ENCODE measurements at places on chromosomes 6 and 20. TPM values are rescaled to one million over a fixed set of nuclear protein-coding genes. Genes with fewer than 3 reads are reported as not detected.

DNA sequence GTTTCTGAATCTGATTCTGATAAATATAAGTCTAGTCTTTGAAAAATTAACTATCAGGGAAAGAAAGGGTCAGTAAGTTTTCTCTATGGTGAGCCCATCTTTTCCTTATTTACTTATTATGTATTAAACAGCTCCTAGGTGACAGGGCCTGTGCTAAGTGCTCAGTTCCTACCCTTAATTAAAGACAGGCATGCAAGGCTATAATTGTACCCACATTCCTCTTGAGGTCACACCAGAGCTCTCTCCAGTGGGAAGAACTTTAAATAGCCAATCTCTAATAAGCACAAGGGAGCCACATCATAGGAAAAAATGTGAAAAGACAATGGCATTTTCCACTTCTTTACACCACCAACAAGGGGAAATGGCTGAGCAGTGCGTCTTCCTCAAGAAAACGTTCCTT lies 421.8 kb upstream of the SLC35B3 start:
- H3K4me3 ChIP-seq: no peak overlapping the region
- no peaks in the 10 kb centered on the region for H3K4me1 ChIP-seq
- no peaks in the 10 kb centered on the region for H3K36me3 ChIP-seq
- H3K27ac ChIP-seq: no peak overlapping the region
- H3K27me3 ChIP-seq: no peaks in the 10 kb centered on the region

DNA sequence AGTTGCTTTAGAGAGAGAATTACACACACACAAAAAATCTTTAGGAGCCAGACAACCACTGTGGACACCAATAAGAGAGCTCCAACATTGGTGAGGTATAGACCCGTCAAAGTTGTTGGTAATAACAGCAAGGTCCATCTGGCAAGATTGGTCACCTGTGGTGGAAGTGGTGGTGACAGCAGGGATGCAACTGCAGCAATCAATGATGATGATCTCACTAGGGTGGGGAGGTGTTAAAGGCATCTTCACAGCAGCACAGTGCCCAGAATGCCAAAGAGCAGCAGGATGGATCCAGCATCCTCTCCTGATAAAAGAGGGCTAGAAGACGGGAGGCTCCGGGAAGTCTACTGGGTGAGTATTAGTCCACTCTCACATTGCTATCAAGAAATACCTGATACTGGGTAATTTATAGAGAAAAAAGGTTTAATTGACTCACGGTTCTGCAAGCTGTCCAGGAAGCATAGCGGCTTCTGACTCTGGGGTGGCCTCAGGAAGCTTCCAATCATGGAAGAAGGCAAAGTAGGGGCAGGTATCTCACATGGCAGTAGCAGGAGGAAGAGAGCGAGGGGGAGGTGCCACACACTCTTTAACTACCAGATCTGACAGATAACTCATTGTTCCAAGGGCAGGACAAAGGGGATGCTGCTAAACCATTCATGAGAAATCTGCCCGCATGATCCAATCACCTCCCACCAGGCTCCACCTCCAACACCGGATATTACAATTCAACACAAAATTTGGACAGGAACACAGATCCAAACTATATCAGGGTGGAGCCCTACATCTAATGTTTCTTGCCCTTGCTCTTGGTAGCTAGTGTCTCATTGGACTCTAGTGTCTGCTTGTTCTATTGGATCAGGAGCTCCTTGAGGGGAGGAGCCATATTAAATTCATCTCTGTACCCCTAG lies 48.9 kb downstream of the KLHL31 start:
- DNase-seq: peak; percentile 50
- no peaks in the 10 kb centered on the region for H3K36me3 ChIP-seq
- no peak overlapping the region for H3K27ac ChIP-seq
- no peaks in the 10 kb centered on the region for H3K27me3 ChIP-seq

DNA sequence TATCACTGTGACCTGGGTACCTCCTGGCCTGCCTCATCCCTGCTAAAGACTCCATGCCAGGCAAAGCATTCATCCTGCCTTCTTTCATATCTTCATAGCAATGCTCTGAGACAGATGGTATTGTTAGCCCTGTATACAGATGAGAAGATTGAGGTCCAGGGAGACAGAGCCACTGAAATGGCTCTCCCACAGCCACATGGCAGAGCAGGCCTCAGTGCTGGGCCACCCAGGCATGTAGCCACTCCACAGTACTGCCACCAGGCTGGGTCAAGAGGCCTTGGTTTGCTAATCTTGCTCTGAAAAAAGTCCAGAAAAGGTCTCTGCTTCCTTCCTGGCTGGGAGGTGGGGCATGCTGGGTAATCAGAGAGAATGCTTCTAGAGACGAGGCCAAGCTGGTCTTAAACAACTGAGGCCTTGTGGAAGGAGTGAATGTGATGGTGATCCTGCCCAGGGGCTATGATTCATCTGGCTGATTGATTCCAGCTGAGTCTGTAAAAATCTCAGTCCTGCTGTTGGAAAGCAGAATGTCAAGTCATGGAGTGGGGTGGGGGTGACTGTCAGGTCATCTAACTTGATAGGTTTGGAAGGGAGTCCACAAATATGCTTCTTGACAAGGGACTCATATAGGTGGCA lies 29.8 kb downstream of the HM13 start:
- no peak for DNase-seq
- peak overlapping the region; percentile 12 for H3K27ac ChIP-seq
- no peaks in the 10 kb centered on the region for H3K4me1 ChIP-seq
- H3K27me3 ChIP-seq: no peaks in the 10 kb centered on the region
- H3K36me3 ChIP-seq: no peaks in the 10 kb centered on the region

GRCh38 chr6:14748679-14749078 lies 497.2 kb upstream of the JARID2 start:
- no peaks in the 10 kb centered on the region for H3K36me3 ChIP-seq
- H3K4me3 ChIP-seq: no peak overlapping the region
- no peaks in the 10 kb centered on the region for H3K27me3 ChIP-seq
- H3K4me1 ChIP-seq: no peaks in the 10 kb centered on the region
- no peak overlapping the region for H3K27ac ChIP-seq
- DNase-seq: no peak

DNA sequence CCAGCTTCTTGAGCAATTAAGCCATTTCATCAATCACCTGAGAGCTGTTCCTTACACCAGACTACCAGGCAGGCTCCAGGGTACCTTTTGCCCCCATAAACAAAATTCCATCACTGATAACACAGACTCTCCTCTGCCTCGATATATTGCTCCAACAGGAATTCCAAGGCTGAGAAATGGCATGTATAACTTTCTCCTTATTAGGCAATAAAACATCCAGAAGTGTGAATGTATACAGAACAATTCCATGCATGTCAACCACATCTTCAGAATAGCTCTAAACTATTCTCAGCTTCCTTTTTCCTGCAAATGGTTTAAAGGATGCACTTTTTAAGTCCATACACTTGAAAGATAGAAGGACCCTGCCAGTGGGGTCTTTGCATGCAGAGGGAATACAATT lies 73.8 kb downstream of the EDN3 start:
- no peaks in the 10 kb centered on the region for H3K4me1 ChIP-seq
- no peak for DNase-seq
- no peak overlapping the region for H3K4me3 ChIP-seq

GRCh38 chr20:22830138-22830537 lies 205.0 kb upstream of the SSTR4 start:
- H3K4me3 ChIP-seq: no peak overlapping the region
- no peaks in the 10 kb centered on the region for H3K36me3 ChIP-seq
- H3K27ac ChIP-seq: no peak overlapping the region
- H3K4me1 ChIP-seq: no peaks in the 10 kb centered on the region
- no peak for DNase-seq

DNA sequence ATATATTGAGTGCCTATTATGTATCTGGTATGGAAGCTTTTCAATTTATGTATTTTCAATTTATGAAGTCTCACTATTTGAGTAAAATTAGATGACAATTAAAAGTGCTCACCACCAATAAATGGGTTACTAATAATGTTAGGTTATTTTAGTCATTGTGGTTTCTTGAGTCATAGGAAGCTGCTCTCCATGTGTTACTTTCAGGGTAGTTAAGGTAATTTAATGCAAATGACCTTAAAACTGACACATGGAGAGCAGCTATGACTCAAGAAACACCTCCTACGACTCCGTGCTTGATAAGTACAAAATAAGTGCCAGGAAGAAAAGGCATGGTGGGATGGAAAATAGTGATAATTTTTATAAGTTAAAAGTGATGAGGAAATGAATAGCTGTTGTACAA lies 16.5 kb upstream of the TINAG start:
- H3K36me3 ChIP-seq: no peaks in the 10 kb centered on the region
- DNase-seq: no peak
- H3K27ac ChIP-seq: no peak overlapping the region
- no peak overlapping the region for H3K4me3 ChIP-seq
- H3K4me1 ChIP-seq: no peaks in the 10 kb centered on the region
- H3K27me3 ChIP-seq: no peaks in the 10 kb centered on the region

Gene POPDC3
- not detected for total RNA-seq
